ENCODE measurements at places on chromosomes 2 and 18.

- no peak for DNase-seq
These were observed 113.5 kb upstream of the FZD5 start for GRCh38 chr2:207883002-207883780.

DNA sequence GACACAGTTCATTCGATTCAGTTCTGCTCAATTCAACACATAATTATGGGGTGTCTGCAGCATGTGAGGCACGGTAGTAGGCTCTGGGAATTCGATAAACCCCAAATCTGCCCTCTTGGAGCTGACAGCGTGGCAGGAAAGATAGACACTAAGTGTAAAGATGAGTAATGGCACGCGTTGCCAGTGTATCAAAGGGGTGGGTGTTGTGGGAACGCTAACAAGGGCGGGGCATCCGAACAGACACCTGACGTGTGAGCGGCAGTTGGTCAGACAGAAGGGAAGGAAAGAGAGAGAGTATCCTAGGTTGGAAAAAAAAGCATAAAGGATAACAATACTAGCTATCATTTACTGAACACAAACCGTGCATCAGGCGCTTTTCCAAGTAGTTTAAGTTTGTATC lies 125.7 kb upstream of the HAAO start:
- DNase-seq: no peak

DNA sequence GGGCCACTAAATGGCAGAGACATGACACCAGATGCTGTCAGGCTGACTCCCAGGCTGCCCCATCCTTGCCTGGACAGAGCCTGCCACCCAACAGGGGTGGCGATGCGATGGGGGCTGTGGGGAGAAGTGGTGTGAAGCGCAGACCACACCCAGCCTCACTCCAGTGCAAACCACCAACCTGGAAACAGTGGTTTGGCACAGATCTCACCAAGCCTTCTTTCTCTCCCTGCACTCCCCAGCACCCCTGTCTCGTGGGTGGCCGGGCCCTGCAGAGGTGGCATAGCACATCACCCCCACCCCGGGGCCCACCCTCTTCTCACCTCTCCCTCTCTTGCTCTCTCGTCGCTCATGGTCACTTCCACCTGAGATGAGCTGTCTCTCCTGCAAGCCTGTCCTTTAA lies 32.6 kb downstream of the CIB4 start:
- no peak for DNase-seq

GRCh38 chr18:78169174-78169864 lies 810.3 kb upstream of the SALL3 start:
- DNase-seq: no peak

- no peak for DNase-seq
These were observed 69.5 kb downstream of the SESTD1 start for GRCh38 chr2:179195141-179195540.

GRCh38 chr2:1618974-1619373 lies 125.3 kb downstream of the PXDN start:
- no peak for DNase-seq

DNA sequence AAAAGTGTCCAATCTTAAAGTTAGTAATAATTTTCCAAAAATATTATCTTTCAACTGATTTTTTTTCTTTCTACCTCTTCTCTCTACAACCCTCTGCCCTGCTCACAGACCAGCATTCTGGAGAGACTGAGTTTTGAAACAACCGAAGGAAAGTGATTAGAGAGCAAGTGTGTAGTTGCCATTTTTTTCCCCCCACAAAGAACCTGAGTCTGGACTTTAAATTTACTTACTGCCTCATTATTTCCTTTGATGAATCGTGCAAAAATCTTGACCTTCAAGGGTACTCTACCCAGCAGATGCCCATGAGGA lies 63.4 kb upstream of the NEUROD1 start:
- DNase-seq: no peak

- DNase-seq: no peak
These were observed 95.1 kb upstream of the KLHL14 start for GRCh38 chr18:32867936-32868335.

- no peak for DNase-seq
These were observed 92.7 kb upstream of the ASAP2 start for GRCh38 chr2:9113916-9114315.

GRCh38 chr2:113219889-113220641 lies 46.3 kb downstream of the PSD4 start:
- no peak for DNase-seq

GRCh38 chr2:15720561-15721307 lies 129.1 kb downstream of the DDX1 start:
- DNase-seq: no peak

DNA sequence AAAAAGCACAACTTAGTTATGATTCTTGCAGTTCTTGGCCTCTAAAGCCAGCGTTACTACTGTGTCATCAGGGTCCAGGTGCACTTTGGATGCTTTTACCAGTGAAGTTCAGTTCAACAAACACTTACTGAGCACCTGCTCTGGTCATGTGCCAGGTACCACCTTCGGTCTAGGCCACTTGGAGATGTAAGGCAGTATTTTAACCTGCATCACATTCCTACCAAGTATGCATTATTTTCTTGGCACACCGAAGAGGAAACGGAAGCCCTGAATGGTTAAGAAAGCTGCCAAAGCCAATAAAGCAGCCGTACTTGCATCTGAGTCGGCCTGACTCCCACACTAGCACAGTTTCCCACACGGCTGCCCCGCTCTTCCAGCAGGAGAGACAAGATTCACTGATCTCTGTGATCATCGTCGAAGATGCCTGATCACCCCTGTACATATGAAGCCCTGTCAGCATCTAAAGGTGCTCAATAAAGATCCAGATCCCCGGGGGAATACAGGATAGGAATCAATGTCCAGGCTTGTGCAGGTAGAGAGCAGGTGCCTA lies 427.1 kb downstream of the EIPR1 start:
- DNase-seq: no peak

DNA sequence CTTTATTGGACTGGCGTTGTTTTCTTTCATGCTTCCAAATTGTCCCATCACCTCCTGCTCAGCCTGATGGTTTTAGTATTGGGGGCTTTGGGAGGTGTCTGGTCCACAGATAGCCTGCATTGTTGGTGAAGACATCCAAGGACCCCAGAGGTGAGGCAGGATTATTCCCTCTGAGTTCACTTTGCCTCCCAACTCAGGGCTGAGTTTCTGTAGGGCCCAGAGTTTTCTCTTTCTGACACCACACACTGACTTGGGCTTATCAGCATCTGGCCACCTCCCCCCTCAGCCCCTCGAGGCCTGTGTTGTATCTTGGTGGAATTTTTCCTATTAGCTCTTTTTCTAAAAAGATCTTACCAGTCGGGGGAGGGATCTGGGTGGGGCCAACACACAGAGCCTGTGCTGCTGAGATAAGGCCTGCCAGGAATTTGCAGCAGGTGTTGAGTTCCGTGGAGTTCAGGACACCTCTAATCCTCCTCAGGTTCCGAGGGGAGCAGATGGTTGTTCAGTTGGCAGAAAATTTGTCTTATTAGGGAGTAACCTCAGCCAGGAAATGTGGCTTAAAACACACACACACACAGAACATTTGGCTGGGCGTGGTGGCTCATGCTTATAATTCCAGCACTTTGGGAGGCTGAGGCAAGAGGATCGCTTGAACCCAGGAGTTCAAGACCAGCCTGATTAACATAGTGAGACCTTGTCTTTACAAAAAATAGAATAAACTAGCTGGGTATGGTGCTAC lies 7.3 kb downstream of the EMILIN2 start:
- no peak for DNase-seq

- DNase-seq: no peak
These were observed 107.9 kb upstream of the TTC39C start for GRCh38 chr18:23906658-23907057.

DNA sequence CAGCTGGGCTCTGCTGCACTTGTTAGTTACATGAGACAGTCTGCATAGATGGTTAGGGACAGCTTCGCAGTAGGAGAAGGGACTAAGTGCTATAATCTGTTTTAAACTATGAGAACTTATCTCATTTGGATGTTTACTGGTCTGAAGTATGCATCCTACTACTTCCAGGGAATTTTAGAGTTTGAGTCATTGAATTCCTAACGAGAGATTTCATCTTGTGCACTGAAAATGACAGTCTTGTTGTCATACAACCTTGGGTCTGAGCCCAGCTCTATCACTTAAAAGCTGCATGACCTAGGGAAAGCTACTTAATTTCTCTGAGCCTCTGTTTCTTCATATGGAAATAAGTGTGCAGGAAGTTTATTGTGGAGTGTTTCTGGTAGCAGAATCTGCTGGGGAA lies 78.4 kb downstream of the TRIM43 start:
- DNase-seq: no peak

DNA sequence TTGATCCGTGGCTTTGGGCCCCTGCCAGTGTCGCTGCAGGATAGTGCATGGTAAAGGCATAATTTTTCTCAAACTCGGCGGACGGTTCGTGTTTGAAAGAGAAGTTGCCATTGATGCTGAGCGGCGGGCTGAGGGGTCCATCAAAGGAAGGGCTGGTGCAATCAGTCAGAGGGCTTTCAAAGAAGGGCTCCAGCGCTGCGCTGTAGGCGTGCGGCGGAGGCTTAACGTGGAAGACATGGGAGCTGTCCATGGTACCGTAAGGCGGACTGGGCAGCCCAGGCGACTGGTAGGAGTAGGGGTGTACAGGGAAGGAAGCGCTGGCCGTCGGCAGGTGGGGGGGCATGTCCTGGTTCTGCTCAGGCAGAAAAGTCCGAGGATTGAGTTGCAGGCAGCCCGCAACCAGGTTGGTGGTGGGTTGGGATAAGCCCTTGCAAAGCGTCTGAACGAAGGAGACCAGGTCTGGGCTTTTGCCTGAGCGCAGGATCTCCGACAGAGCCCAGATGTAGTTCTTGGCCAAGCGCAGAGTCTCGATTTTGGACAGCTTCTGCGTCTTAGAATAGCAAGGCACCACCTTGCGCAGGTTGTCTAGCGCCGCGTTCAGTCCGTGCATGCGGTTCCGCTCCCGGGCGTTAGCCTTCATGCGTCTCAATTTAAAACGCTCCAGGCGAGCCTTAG lies 2.3 kb downstream of the NEUROD1 start:
- DNase-seq: peak; percentile 48

- peak; percentile 75 for DNase-seq
These were observed at the start of gene FECH for GRCh38 chr18:57586251-57587049. TSS of gene FECH (minus strand) at chr18:57586702. CDS start at chr18:57586620, 82 bp downstream.

GRCh38 chr18:9619545-9619944 lies 5.2 kb upstream of the PPP4R1 start:
- no peak for DNase-seq

DNA sequence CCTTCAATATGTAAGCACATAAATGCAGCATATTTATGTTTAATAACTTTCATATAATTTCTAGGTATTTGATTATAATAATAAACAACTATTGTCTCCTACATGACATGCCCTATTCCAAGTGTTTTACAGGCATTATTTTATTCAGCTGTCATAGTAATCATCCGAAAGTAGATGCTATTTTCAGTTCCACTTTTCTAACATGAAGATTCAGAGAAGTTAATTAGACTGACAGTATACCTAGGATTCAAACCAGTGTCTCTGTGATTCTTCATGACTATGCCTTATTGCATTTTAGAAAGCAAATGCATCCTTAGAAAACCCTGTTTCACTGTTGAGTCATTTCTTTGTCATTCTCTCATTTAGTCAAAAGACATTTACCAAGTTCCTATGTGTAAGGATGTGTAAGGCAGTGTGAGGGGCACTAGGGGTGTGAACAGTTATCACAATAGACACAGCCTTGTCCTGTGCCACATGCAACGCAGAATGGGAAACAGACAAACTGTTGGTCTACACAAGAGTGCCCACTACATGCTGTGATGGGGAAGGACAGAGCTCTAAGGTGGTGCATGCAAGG lies 79.8 kb downstream of the DTNA start:
- DNase-seq: no peak

DNA sequence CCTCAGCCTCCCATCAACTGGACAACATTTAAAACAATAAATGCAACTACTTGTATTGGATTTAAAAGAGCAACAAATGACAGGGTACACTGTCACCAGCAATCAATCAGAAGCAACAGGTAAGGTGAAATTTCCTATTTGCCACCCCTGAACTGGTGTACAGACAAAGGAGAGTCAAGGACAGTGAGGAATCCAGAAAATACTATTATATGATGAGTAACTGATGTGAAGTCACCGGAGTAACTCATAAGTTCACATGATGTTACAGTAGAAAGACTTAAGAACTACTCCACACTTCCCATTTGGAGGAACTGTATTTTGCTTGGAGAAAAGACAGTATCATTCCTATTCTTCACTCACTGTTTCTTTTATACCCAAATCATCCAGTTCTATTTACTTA lies 4.1 kb upstream of the STAT1 start:
- no peak for DNase-seq

DNA sequence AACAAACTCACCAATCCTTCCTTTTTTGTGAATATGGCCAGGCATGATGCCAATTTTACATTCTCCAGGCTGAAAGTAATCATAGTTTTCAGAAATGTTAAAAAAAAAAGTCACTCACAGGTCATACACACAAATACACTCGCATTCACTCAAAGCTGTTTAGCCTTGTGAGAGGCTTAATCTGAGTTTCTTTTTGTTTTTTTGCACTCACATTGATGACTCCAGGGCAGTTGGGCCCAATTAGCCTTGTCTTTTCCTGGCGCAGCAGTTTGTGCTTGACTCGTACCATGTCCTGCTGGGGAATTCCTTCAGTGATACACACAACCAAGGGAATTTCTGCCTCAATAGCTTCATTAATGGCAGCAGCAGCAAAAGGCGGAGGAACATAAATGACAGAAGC lies 18.0 kb downstream of the SUCLG1 start:
- no peak for DNase-seq

GRCh38 chr18:11561293-11561692 lies 48.1 kb upstream of the SLC35G4 start:
- no peak for DNase-seq

GRCh38 chr2:176080540-176081375 lies 3.0 kb downstream of the EVX2 start:
- DNase-seq: no peak

GRCh38 chr2:64477037-64477436 lies 23.1 kb downstream of the LGALSL start:
- DNase-seq: no peak

DNA sequence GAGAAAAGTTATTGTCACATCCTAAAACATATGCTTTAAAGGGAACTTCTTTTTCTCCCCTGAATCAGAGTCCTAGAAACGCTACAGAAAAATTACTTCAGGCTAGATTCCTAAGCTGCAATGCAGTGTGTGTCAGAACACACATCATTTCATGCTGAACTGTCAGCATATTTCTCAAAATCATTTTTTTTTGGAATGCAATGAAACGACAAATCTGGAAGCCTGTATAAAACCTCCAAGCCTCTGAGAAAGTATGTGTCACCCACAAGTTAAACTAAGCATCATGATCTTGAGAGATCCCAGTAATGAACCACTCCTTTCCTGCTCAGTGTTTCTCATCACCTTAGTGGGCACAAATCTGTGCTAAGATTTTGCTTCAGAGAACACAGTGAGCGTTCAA lies 276.2 kb downstream of the ZNF521 start:
- DNase-seq: no peak

- DNase-seq: no peak
These were observed 19.0 kb upstream of the NPAS2 start for GRCh38 chr2:100800915-100801314.

- no peak for DNase-seq
These were observed 35.8 kb upstream of the MARCO start for GRCh38 chr2:118906186-118906585.

DNA sequence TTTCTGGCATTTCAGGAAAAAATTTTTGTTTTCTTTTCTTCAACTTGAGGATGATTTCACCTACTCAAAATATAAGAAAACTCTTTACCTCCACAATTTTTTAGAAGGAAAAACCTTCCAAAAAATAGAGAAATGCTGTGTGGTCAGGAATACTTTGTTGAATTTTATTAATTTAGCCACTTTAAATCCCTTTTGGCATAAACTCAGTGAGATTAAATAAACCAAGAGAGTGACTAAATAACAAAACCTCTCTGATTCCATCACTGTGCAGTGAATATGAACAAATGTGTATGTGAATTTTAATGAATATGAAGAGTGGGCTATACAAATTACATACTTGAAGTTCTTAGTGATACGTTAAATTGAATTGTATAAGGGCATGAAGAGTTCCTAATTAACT lies 25.8 kb upstream of the CYTIP start:
- DNase-seq: no peak

Measured in CD4-positive, alpha-beta T cell treated with Interleukin-12 subunit alpha and Interleukin-12 subunit beta, for 1 hour (primary cell).